NCI-H2107 (cell line): ENCODE measurements at places on chromosomes 5 and 9.

DNA sequence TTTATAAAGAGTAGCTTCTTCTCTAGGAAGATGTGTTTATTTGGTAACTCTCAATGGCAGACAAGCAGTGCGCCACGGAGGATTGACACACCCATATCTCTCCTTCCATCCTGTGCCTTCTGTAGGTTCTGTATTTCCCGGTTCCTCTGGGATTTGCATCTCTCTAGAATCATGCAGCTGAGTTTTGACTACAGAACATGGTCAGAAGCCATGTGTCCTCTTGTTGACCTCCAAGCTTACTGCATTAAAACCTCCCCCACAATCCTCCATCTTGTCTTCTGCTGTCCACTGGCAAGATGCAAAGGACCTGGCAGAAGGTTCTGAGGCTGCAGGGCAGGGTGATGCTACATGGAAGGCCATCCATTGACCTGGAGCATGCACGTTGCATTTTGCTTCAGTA lies 482.0 kb downstream of the DMRT2 start:
- DNase-seq = no peak

DNA sequence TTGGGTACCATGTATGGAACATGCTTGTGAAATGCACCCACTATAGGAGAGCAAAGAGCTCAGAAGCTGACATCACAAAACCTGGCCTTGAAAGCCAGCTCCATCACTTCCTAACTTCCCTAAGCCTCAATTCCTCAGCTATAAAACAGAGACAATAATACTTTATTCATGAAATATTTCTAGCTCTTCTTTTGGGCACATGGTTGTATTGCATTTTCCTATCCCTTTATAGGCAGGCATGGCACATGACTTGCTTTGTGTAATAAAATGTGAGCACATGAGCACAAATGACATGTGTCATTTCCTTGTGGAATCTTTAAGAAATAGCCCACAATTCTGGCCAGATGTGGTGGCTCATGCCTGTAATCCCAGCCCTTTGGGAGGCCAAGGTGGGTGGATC lies 18.5 kb downstream of the ZNF366 start:
- no peak for DNase-seq

- no peak for DNase-seq
These were observed 19.1 kb downstream of the TNFSF8 start for GRCh38 chr9:114911167-114911821.

- no peak for DNase-seq
These were observed 199.6 kb downstream of the SYK start for GRCh38 chr9:91001146-91001611.

GRCh38 chr5:62720031-62720441 lies 141.4 kb downstream of the LRRC70 start:
- DNase-seq = no peak
